ENCODE measurements at places on chromosomes 2 and 18.

DNA sequence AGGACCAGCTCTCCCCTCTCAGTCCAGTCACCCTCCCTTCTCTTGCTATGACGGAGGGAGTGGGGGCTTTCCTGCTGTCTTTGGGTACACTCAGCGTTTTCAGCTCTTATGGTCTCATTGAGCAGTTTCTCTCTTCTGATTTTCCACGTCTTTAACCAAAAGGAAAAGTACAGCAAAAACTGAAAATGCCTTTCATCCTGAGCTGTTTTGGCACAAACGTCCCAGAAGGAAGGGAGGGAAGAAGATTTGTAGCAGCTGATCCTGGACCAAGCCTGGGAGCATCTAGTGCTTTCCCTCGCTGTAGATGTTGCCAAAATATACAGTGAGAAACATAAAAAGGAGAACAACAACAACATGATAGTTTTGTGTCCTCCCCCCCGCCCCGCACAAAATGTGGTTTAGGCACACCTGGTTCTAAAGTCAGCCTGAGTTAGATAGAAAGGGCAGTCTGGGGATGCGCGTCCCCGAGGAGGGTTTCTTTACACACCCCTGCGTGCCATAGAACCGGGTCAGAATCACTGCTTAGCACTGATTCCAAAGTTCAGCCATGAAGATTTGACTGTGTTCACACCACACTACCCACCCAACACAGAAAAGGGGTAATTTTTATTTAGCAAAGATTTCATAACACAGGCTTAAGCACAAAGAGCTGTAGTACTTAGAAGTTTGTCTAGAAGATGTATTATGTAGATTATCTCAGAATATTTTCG is 53.4 kb downstream of the SLC40A1 start:
- DNase-seq, result no peak

DNA sequence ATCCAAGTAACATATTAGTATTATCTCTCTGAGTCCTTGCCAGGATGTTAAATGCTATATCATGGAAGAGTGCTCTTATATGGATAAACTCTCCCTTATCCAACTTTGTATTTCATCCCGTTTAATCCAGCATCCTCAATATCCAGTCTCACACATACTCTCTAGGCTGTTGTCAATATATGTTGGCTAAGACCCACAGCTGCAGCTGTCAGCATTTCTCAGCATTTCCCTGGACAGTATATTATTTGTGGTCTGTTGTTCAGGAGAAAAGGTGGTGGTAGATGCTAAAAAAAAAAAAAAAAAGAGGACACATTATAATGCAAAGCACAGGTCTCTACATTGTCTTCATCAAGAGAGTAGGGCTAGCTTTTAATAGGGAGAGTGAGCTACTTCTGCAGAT is 1368.0 kb upstream of the ZEB2 start:
- no peak for DNase-seq

GRCh38 chr2:55649211-55649610 is 31.8 kb upstream of the PPP4R3B start:
- no peak for DNase-seq

GRCh38 chr2:158501301-158501700 is 44.5 kb downstream of the PKP4 start:
- peak; percentile 72 for DNase-seq

DNA sequence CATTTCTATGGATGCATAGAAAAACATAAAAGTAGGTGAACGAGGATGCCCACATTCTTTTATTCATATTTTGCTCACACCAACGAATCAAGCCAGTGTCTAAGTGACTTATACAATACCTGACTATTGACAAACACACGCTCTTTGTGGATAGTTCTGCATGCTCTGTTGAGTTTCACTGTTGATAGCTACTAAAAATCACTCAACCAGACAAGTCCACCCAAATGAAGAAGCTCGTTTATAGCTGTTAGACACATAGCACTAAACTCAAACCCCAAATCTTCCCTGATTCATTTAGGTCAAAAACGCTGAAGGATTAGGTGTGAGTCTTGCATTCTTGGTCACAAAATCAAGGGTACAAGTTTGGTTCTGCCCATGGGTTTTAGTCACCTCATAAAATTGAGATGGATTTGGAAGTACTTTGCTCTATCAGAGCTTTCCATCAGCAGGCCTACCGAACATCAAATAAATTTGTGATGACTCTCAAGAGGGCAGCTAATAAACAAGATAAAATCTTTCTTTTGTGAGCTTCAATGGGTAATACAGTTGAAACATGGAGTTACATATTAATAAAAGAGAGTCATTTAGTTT is 92.7 kb upstream of the ETAA1 start:
- no peak for DNase-seq

- DNase-seq, result peak; percentile 21
Observed at GRCh38 chr2:108927936-108928659, 60.9 kb downstream of the EDAR start.

DNA sequence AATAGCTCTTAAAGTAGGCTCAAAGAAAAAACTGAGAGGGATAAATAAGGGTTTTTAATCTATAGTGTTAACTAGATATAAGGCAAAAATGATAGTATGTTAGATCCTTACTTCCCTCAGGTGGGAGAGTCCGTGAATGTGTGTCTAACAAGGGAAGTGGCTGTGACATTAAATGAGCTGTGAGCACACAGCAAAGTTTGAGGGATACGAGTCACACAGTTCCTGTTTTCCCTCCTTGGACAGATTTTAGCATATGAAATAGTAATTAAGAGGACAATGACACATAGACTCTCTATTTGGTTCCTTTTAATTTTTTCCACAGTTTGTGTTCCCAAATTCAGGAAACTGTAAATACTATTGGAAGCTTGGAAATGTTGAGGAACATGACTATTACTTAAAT is 148.4 kb upstream of the CAVIN2 start:
- no peak for DNase-seq

DNA sequence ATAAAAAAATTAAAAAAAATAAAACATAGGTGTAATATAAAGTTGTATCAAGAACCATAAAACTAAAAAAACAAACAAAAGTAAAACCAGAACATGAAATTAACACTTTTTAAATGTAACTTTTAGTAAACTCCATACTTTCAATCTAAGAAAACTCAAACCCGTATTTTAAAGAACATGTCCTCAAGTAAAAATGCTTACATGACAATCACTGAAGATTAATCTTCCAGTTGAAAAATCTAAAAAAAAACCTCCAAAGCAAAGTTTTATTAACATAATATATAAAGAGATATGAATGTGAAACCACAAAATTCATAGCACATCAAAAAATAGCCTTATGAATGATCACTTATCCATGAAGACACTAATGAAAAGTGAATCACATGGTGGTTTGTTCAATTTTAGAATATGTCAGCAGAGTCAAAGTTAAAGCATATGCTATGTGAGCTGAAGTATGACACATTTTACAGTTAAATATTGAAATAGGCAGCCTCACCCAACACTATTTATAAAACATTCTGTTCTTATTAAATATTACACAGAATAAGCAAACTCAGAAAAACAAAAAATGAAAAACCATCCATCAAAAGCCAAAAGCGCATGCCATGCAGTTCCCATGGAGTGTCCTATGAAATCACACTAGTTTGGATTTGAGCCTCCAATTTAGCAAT is 23.1 kb upstream of the CHAC2 start:
- no peak for DNase-seq

DNA sequence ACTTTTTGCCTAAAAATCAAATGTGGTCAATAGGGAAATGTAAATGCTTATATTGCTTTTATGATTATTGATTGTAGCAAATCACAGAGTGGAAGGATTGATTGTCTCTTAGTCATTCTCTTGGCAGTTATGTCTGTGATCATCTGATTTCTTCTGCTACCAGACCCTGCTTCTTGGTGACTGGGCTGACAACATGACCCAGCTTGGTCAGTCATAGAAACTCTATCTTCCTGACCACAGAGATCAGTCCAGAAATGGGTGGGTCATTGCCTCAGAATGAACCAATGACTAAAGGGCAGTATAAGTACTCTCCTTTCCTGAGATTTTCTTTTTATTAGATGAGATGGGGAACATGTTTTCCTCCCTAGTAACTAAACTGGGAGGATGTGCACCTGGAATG is 87.6 kb downstream of the MAIP1 start:
- DNase-seq, result no peak

DNA sequence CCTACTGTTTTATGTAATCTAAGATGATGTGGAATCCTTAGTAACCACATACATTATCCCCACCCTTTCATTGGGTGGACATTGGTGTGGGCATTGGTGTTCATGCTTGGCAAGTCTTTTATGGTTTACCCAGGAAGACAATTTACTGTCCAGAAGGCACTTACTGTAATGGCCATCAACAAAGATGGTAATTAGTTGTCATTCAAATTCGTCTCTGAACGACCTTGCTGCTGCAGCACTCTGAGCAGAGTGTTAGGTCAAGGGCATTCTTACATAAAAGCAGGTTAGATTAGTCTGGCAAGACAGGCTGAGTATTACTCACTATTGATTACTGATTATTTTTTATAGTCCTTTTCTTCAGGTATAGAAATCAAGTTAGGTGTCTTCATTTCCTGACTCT is 447.9 kb downstream of the XIRP2 start:
- no peak for DNase-seq

- no peak for DNase-seq
Observed at GRCh38 chr2:37282746-37283145, 41.9 kb downstream of the PRKD3 start.

- peak; percentile 34 for DNase-seq
Observed at GRCh38 chr2:235498541-235498940, 4.7 kb downstream of the AGAP1 start.

DNA sequence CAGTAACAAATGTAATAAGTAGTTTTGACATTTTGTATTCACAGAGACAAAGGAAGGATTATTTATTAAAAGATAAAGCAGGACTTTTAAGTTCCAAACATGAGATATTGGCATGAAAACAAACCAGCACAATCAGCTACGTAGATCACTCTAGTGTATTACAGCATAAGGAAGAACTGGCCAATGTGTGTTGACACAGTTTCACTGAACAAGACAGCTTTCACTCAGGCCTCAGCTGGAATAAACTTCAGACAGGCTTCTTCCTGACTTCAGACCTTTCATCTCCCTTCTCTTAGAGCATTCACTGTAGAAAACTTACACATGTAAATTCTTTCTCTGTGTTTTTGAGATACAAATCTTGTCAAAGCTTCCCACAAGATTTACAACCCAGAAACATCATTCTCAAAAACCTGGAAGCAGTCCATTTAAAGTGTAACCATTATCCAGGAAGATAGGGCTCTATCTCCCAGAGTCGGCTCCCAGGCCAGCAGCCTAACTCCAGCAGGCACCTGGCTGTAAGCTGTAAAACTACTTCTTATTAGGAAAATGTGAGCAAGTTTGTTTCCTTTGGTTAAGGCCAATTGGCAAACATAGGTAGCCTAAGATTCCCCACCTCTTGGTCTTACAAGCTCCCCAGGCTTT is 768.3 kb upstream of the CDH7 start:
- DNase-seq, result no peak

GRCh38 chr2:15657759-15658158 is 66.1 kb downstream of the DDX1 start:
- no peak for DNase-seq

GRCh38 chr2:181354626-181355025 is 102.6 kb upstream of the ITGA4 start:
- no peak for DNase-seq

GRCh38 chr2:175414191-175414881 is 232.8 kb upstream of the ATP5MC3 start:
- DNase-seq, result no peak

GRCh38 chr2:225009768-225010167 is 32.5 kb downstream of the DOCK10 start:
- DNase-seq, result no peak

- no peak for DNase-seq
Observed at GRCh38 chr2:236857781-236858180, 227.9 kb upstream of the COPS8 start.

DNA sequence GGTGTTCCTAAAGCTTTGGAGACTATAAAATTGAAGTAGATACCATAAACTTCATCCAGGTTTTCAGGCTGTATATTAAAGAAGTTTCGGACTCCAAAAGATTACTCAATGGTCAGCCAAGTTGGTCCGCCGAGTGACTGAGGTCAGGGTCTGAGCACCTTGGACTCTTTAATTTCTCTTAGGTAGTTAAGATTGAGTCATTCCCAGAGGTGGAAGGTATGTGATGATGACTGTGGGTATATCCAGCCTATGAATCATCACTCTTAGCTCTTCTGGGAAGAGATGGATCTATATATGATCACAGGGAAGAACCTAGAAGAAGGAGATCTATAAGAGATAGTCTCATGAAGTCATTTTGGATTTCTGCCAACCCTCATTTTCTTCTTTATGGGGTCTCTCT is 3.3 kb downstream of the ITGA6 start:
- DNase-seq, result no peak

GRCh38 chr2:150589681-150590080 is 102.2 kb upstream of the RND3 start:
- DNase-seq, result no peak

GRCh38 chr2:179938026-179938425 is 69.1 kb downstream of the CWC22 start:
- no peak for DNase-seq

DNA sequence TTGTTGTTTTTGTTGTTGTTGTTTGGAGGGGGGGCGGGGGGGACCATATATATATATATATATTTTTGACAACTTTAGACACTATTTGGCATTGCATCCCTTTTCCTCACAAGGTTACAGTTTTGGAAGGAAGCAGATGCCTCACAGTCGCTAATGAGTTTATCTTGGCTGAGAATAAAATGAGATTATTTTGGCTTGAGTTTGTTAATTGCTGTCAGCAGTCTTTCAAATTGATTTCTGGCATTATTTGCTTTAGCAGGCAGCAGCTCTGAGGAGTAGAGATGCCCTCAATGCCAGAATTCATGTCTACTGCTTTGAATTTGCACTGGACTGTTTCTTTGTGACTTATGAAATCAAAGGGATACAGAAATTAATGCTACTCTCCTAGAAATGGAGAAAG is 595.2 kb upstream of the HNMT start:
- DNase-seq, result no peak

DNA sequence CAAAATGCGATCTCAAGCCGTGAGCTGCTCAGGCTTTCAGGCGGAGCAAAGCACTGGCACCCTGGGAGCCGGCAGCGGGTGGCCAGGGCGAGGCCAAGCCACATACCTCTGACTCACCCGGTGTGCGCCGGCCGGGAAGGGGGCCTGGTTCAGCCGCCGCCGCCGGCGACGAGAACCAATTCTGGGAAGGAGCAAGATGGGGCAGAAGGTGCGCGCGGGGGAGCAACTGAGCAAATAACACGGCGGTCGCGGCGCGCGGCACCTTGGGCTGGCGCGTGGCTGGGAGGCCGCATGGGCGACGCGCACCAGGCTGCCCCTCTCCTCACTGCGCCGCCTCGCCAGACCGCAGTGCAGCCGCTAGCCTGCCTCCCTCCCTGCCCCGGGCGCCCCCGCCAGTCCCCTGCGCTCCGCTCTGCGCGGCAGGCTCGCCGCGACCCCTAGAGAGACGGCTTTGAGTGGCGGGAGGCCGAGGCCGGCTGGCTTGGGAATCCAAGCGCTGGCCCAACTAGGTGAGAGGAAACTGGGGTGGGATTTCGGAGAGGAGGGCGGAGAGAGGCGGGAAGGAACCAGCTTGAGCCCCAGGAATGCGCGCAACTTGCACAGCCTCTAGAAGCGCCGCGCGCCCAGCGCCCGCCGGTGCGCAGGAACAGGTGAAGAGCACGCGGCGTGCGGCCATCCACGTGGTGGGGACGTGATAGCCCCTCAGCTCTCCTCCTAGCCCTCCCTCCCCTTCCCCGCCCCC is 3.2 kb downstream of the NRP2 start:
- DNase-seq, result no peak
